ENCODE measurements at places on chromosomes 7 and 10.

DNA sequence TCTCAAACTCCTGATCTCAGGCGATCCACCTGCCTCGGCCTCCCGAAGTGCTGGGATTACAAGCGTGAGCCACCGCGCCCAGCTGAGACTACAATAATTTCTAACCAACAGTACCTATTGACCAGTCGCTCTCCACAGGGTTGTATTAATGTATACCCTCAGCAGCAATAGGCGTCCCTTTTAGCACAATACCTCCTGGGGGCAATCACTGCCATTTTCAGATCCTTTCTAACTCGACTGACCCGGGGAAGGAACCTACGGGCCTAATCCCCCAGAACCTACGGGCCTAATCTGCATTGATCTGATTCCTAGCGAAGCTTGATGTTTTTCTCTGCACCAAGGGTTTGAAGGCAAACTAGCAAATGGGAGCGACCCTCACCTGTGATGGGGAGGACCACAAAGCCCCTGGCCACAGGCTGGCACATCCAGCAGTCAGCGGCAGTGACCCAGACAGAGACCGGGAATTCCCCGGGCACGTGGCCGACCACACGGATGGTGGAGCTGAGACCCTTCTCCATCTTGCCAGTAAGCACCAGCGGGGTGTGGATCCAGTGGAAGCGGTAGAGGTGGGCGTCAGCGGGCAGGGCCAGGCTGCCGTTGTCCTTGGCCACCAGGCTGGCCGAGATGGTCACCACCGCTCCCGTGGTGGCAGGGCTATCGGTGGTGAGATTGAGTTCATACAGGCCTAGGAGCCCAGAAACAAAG, 6.9 kb downstream of the TMEM130 start:
- DNase-seq = no peak

DNA sequence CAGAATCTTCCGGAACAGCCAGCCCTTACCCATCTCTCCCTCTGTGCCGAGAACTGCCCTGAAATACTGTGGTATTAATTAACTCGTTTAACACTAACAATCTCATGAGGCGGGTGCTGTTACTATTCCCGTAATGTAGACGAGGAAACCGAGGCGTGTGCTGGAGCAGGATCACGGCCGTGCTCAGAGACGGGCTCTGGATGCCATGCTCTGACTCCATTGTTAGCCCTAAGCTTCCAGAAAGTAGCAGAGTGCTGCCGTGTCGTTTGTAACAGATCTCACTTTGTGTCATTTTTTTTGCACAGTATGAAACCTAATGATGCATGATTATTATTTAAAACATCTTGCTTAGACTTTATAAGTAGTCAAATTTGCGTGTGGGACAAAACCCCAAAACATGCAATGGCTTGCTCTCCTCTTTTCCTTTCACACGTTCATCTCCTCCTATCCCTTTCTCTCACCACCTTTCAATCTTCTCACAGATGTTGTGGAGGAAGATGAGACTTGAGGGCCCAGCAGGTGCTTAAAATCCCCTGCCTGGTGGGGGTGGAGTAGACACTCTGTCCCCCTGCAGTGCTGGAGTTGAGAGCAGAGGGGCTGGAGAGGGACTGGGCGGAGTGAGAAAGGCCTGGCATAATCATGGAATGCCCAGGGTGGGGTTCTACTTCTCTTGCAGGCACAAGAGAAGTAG, 482 bp upstream of the ACTR3C start:
- no peak for DNase-seq

GRCh38 chr7:137768366-137768765, 78.4 kb downstream of the DGKI start:
- DNase-seq = no peak

GRCh38 chr7:121267612-121268011, 61.2 kb upstream of the WNT16 start:
- no peak for DNase-seq

GRCh38 chr10:60459701-60460457, 70.2 kb upstream of the ANK3 start:
- DNase-seq = no peak

DNA sequence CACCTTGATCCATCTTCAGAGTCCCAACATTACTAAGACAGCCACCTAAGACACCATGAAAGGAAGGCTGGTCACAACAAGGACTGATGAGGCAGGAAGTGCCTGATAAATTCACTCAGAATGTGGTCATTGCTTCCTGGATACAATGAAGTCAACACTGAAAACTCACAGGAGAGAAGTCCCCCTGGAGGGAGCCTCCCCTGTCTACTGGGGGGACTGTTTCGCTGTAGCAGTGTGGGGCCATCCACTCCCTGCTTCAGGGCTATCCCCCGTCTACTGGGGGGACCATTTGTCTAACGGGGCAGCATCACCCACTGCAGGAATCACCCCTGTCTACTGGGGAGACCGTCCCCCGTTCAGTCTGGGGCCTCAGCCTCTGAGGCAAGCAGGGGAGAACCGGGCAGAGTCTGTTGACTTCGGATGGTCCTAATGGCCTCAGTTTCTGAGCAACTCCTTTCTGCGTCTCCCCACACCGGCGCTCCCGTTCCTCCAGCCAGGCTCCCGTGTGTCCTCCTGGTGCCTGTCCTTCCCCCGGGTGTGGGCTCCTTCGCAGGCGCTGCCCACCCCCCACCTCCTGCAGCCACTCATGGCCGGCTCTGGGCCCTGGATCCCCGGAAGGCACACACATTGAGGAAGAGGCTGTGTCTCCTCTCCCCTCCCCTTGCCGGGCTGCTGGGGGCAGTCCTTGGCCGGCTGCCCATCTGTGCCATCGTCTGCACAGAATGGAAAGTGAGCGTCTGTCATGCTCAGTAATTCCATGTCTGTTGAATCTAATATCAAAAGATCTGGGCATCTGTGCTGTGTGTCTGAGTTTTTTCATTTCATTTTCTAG, 59.9 kb upstream of the DNAJB6 start:
- peak; percentile 12 for DNase-seq

DNA sequence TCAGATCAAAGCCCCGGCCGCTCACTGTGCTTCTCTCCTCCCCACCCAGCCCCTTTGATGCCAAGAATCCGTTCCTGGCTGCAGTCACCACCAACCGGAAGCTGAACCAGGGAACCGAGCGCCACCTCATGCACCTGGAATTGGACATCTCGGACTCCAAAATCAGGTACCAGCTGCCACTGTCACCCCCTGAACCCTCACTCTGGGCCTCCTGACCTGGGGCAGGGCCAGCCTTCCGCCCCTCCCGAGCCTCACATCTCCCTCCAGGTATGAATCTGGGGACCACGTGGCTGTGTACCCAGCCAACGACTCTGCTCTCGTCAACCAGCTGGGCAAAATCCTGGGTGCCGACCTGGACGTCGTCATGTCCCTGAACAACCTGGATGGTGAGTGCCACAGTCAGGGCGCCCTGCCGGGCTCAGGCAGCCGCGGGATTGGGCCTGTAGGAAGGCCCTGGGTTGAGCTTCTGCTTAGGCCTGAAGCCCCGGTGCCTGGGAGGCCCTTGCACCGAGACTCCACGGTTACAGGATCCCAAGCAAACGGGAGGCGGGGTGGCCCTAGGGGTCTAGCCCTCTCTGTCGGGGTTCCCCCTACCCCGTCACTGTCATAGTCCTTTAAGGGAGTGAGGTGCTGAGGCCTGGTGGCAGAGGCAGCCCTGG, 10.8 kb downstream of the TMEM120A start:
- no peak for DNase-seq
